Esophagus squamous epithelium (tissue), 5 donors: ENCODE measurements at places on chromosomes 1 and 21.

DNA sequence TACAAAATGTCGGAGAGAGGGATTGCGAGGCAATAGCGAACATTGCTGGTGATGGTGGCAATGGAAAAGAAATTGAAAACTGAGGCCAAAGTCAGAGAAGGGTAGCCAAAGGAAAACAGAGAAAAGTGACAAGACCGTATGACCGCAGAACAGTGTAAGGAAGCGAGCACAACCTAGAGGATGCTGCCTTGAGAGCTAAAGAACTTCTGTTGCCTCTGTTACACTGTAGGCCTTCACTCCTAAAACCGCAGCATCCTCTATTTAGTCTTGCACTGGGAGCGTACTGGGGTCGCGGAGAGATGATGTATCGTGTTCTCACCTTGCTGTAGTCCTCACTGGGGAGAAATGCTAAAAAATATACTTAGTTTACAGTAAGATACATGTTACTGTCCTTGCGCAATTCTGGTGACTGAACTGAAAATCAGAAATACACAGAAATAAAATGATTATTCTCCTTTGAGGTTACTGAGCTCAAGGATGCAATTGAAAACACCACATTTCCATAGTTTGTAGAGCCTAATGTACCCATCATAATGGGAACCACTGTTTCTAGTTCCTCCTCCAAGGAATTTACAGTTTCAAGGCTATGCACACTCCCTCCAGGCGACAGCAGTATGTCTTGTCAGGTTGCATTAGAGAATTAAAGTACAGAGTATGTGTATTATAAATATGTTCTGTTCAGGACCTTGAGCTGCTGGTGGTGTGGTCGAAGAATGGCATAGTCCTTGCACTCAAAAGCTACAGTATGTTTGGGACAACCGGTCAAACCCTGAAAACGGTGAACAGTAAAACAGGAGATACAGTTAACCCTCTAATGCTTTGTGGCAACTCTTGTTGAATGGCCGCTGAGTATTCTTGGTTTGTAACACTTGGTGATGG, 1.3 kb downstream of the NEK7 start:
- no peak for DNase-seq

- no peak for DNase-seq
These were observed 65.6 kb downstream of the PRKCZ start for GRCh38 chr1:2115702-2116341.

GRCh38 chr21:39315603-39316445, 2.4 kb upstream of the BRWD1 start:
- DNase-seq: no peak

- no peak for DNase-seq
These were observed 12.2 kb downstream of the NGF start for GRCh38 chr1:115325874-115326273.

DNA sequence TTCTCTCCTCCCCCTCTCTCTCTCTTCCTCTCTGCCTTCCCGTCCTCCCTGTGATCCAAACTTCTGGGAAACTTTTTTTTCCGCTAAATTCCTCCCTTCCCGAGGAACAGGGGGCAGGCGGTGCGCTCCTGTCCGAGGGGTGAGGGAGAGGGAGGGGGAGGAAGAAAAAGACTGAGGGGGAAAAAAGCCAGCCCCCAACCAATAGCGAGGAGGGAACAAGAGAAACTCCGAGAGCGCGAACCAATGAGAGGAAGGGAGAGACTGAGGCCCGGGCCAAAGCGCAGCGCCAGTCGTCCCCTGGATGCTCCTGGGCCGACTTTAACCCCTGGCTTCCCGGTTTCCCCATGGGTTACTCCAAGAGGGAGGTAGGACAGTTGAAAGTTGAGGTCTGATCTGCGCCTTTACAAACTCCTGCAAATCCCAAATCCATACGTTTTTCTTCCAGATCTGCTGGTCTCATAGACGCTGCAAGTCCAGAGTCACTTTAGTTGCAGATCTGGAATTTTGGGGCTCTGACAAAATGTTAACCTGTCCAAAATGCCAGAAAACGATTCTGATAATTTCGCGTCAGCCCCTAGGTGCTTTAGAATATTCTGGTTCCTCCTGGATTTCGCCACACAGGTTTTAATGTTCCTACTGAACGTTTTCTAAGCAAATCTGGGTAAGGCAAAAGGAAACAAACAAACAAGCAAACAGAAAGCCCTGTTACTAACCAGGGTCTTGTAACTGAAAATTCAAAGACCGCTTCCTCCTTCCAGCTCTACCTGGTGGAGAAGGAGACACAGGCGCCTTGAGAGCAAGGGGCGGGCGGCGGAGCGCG, at the start of gene TBX15:
Gene TBX15, minus strand, starts transcription at position 158 of the 820 bp plus-strand sequence. CDS start 548 bp downstream, outside the sequence.
- DNase-seq: no peak

DNA sequence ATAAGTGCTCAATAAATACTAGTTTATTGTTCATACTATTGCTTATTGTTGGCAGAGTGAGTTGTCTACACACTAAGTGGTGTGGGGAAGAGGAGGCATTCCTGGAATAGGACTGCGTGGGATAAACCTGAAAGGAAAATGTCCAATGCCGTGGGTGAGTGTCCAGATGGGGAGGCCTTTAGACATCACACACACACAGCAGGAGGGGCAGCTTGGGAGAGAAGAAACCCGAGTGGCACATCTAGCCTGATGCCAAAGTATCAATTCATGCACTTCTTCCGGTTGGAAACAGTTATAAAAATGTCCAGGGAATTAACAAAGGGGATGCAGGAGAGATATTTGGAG, 27.3 kb downstream of the CCN1 start:
- DNase-seq: no peak

GRCh38 chr1:201023920-201024624, 558 bp upstream of the KIF21B start:
- DNase-seq: no peak

DNA sequence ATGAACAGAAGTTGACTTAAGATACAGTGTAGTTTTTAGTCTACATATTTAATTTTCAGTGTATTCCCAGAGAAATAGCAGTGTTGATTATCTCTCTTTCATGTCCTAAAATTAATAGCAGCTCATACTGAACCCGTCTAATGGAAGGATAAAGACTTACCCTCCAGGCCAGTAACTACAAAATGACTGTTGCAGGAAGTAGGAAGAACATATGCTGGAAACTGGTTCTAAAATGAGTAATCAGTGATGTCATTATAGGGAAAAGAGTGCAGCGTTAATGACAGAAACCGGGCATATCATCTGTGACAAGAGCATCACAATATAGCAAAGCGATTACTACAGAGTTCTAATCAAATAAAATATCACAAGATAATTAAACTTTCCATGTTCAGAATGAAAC, 385.5 kb downstream of the SMYD3 start:
- DNase-seq: no peak

- no peak for DNase-seq
These were observed 16.6 kb upstream of the AJAP1 start for GRCh38 chr1:4637616-4638344.

GRCh38 chr1:36625253-36625934, 142.7 kb upstream of the CSF3R start:
- DNase-seq: no peak

- DNase-seq: no peak
These were observed 5.4 kb upstream of the PRELP start for GRCh38 chr1:203470240-203470639.

DNA sequence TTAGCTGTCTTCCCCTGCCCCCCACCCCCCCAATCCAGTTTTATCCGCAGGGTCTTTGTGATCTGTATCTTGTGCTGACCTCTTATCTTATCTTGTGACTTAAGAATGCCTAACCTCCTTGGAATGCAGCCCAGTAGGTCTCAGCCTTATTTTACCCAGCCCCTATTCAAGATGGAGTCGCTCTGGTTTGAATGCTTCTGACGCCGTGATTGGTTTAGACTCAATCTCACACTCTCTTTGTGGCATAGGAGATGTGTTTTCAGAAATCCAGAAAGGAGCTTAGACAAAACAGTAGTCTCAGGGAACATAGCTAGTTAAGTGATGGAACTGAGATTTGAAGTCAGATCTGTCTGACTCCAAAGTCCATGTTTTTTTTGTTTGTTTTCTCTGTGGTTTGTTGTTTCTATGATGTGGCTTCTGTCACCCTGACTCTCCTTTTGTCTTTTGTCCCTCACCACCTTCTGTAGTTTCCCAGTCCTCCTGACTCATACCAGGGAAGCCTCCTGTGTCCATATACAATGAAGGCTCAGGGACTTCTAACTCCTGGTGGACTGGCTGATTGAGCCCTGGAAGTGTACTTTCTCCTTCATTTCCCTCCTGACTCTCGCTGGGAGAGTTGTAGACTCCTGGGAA, 18.1 kb upstream of the USP24 start:
- DNase-seq: no peak

- no peak for DNase-seq
These were observed 8.3 kb downstream of the RCAN1 start for GRCh38 chr21:34606621-34607020.

GRCh38 chr1:53835491-53835890, 2.6 kb downstream of the NDC1 start:
- DNase-seq: no peak

GRCh38 chr1:186178426-186179043, 196.5 kb downstream of the TPR start:
- no peak for DNase-seq

DNA sequence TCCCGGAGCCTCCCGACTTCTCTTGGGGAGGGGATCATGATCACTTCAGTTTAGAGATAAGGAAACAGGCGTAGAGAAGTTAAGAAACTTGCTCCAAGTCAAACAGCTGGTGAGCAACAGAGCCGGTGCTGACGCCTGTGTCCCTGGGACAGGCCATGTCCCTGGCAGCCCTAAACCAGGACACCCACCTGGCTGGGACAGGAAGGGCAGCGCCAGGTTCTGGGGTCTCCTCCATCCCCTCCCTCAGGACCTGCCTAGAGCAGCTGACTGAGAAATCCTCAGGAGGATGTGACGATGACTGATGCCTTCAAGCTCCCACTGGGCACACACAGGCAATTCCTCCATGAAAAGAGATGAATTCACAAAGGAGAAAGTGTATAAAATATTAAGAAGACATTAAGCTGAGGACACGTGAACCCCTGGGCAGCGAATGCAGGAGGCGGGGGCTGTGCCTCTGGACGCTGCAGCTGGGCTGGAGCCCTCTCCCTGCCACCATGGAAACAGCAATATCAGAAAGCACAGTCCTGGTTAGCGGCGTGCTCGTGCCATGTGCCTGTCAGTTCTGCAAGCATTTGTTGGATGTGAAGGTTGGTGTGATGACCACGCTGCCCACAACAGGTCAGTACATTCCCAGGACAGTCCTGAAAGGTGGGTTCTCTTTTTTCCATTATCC, 40.1 kb upstream of the C1orf174 start:
- no peak for DNase-seq

GRCh38 chr1:221315330-221315729, 426.6 kb downstream of the DUSP10 start:
- no peak for DNase-seq

DNA sequence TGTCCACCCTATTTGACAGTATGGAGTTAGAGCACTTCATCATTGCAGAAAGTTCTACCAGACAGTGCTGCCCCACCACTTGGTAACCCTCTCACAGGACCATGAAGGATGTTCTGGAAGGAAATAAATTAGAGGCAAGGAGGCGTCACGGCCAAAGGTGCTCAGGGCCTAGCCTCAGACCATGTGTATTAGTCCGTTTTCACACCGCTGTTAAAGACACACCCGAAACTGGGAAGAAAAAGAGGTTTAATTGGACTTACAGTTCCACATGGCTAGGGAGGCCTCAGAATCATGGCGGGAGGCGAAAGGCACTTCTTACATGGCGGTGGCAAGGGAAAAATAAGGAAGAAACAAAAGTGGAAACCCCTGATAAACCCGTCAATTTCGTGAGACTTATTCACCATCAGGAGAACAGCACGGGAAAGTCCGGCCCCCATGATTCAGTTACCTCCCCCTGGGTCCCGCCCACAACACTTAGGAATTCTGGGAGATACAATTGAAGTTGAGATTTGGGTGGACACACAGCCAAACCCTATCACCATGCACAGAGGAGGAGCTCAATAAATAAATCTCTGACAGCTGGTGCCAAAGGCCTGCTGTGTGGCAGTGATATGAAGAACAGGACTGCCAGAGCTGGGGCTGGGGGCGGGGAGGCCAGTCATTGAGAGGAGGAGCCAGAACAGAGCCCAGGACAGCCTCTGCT, 75.8 kb downstream of the FHAD1 start:
- no peak for DNase-seq

DNA sequence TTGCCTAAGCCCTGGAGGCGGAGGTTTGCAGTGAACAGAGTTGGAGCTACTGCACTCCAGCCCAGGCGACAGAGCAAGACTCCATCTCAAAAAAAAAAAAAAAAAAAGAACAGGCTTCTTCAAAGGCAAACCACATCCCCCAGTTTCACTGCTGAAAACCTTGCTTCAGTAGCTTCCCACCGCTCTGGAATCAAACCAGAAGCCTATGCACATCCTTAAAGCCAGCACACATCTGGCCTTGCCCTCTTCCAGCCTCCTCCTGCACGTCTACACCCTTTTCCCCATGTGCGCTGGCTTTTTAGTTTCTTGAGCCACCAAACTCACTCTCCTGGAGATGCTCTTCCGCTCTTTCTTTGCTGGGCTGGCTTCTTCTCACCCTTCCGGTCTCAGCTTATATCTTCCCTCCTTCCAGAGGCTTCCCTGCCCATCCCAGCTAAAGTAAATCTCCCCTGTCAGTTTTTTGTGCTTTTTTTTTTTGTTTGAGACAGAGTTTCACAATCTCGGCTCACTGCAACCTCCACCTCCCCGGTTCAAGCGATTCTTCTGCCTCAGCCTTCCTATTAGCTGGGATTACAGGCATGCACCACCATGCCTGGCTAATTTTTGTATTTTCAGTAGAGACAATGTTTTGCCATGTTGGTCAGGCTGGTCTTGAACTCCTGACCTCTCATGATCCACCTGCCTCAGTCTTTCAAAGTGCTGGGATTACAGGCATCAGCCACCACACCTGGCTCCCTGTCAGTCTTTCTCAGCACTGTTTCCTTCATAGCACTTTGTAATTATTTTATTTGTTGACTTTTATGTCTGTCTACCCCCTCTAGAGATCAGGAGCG, 42.0 kb upstream of the ID3 start:
- DNase-seq: no peak

DNA sequence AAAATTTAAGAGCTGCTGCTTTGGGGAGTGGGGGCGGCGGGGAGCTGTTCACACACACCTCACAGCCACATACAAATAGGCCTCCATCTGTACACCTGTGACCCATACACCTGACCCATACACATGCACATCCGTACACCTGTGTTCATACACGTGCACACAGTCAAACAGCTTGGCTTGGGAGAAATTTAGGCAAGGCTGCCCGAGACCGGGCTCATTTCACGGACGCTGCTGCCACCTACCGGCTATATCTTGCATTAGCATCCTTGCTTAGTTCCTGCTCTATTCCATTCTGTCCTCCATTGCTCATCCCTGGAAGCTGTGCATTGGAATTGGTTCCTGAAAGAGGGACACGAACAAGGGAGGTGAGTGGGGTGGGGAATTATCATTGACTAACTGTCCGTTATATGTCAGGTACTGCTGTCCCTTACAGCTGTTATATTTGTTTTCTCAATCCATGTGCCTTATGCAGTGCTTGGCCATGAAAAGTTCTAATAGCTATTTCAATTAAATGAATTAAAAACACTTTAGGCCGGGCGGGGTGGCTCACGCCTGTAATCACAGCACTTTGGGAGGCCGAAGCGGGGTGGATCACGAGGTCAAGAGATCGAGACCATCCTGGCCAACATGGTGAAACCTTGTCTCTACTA, 37.1 kb upstream of the EPB41 start:
- no peak for DNase-seq

- no peak for DNase-seq
These were observed 74.4 kb upstream of the LYPLAL1 start for GRCh38 chr1:219099307-219099706.
